ENCODE measurements at places on chromosomes 4 and X. TPM values are rescaled to one million over a fixed set of nuclear protein-coding genes. Genes with fewer than 3 reads are reported as not detected.

TMPRSS11A gene
- total RNA-seq: not detected

MAGEA1 gene
- total RNA-seq: not detected

LRIT3 gene
- 0.33 TPM for total RNA-seq

PDGFC gene
- total RNA-seq: not detected

GIMD1 gene
- total RNA-seq: not detected

PIGA gene
- total RNA-seq: 30.9 TPM

HSFX4 gene
- not detected for total RNA-seq

- no peak for DNase-seq
Measured at GRCh38 chr4:1989533-1990347, 19.0 kb downstream of the NELFA start.

- no peak for DNase-seq
Measured at GRCh38 chr4:159382856-159383561, 280.1 kb downstream of the RAPGEF2 start.

DNA sequence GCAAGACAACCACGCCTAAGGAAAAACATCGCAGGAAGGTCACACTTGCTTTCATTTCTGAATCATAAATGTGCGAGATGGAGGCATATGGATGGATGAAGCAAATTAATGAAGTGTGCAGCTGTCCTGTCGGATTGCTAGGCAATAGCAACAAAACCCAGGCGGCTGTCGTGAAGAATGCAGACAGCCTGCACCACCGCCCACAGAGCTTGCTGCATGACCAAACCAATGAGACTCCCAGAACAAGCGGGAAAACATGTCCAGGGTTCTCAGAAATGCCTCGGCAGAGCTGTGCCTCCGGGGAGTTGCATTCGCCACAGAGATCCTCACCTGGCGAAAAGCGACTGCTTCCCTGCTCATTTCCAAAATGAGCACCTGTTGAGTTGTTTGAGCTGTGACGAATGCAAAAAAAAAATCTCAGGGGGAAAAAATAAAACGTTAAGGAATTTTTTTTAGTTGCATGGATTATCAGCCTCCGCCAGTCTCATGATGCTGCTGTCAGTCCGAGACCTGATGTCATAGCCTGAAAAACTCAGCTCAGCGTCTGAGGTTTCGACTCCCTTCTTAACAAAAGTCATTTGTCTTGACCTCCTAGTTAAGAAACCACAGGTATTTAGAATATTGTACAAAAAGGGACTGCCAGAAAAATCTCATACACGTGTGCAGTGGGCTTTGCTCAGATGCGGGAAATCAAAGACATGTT lies 155.5 kb upstream of the MXRA5 start:
- no peak for DNase-seq

- no peak for DNase-seq
Measured at GRCh38 chr4:33054161-33054560, 2334.0 kb downstream of the PCDH7 start.

DNA sequence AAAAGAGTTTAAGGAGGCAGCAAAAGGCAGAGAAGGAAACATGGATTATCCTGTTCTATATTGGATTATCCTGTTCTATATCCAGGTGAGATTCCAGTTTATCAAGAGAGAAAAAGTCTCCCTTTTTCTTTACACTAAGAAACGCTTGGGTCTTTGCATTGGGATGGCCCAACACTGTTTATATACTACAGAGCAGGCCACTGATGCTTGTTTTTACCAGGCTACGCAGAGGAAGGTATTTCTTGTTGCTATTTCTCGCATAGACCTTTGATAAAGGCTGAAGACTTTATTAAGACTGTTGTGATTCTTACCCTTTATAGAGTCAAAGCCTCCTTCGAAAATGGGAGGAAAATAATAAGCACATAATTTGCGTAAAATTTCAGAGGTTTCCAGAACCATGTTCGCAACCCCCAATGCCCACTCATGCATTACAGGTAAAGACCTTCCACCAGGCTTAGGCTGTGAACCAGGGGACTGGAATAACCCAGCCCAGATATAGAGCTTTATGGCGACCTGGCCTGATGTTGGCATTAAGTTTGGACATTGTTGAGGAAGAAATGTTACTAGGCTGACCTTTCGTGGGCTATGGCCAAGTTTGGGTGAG lies 218.3 kb downstream of the PTTG2 start:
- DNase-seq: no peak

- no peak for DNase-seq
Measured at GRCh38 chr4:77990456-77990855, 66.7 kb upstream of the FRAS1 start.

GRCh38 chr4:171648926-171649325 lies 164.3 kb upstream of the GALNTL6 start:
- DNase-seq: no peak

DNA sequence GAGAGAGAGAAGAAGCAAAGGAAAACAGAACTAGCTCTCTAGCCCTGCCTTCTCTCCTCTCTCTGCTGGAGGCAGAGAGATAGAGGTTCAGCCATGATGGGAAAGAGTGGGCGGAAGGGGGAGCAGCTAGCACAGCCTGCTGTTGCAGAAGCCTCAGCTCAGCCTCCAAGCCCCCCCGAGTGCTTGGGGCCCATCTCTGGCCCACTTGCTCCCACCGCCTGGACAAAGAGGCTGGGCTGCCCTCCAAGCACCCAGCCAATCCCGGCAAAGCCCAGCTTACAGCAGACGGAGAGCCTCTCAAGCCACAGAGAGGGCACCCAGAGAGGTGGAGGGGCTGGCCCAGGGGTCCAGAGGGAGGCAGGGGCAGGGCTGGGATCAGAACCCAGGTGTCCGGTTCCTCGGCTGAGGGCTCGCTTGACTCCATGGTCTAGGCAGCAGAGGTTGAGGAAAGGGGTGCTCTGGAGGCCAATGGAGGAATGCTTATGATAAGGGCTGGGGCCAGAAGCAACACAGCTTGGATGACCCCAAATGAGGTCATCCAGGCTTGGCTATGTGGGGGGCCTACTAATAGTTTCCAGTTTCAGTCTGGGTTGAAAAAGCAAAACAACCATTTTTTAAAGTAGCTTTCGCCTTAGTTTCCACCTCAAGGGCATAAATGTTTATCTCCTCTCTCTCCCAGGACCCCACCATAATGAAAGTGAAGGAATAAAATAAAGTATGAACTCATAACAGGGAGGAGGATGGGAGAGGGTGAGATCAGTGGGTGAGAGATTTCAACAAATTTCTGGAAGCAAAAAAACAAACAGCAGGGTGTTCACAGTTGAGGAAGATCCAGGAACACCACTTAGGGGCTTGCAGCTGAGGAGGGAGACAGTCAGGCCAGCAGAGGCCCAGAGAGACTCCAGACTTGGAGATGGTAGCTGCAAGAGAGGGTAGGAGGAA lies 24.9 kb upstream of the IQSEC2 start:
- no peak for DNase-seq

GRCh38 chr4:155339588-155339987 lies 37.2 kb downstream of the MAP9 start:
- DNase-seq: no peak

DNA sequence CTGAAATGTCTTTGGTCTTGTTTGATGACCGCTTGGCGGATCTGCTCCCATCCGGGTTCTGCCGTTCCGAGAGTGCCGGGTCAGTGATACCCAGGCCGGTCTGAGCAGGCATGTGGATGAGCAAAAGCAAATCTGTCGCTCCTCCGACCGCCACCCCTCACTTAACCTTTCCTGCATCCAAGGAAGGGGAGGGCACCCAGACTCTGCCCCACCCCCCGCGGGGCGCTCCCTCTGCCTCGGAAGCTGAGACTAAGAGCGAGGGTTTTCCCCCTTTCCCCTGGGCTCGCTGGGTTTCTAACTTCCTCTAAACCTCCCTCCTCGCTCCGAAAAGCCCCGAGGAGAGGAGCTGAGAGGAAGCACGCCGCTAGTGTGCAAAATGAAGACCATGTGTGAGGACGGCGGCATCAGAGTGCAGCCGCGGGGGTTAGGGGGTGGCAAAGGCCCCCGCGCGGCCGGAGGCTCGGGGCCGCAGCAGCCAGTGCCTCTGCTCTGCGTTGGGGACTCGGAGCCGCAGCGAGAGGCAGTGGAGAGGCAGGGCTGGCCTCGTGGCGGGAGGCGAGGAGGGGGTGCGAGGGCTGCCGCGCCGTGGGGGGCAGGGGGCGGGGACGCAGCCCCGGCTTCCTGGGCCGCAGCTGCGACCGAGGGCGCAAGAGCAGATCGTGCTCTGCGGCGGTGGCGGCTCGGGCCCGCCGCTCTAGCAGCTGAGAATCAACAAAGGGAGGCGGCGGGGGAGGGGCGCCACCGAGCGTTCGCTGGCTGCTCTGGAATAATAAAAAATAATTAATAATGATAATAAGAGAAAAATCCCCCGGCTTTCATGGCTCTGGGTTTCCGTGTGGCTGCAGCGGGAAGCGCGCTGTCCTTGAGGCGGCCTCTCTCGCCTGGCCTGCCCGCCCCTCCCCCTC lies 55.8 kb upstream of the BCOR start:
- DNase-seq: peak; percentile 56

DNA sequence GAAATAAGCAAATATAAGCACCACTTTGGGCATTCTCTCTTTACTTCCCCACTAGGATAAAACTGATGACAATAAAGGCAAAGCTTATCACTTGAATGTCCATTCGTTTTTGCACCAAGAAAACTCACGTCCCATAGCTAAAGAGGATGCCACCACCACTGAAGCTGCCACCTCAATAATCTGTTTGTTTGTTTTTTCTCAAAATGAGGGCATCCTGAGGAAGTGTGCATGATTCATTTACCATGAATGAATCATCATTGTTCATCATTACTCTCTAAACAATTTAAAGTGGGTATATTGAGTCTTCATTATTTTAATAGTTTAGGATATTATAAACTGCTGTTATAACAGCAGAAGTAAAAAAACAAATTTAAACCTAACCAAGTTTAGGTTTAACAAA lies 168.2 kb downstream of the DCTD start:
- DNase-seq: no peak

- no peak for DNase-seq
Measured at GRCh38 chrX:96721354-96721753, 36.7 kb downstream of the DIAPH2 start.

DNA sequence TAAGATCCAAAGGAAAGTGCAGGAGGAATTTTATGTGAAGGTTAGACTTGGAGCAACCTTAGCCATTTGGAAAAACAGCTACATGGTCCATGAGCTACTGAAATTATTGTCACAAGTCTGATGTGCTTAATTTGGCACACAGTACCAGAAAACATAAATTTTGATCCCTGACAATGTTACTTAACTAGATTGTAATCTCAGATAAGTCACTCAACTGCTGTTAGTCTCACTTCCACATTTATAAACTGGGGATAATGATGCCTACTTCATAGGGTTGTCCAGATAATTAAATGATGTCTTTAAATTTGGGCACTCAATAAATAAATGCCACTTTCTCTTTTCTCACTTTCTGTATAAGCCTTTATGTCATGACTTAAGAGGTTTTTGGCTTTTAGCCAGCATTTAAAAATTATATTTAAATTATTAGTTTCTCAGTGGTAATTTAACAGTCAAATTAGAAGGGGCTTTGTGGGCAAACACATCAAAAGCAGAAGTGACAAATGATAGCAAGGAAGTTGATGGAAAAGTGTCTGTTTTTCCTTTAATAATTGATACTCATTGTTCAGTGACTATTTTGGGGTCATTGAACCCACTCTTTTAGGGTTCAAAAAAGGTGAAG lies 58.3 kb downstream of the PAQR3 start:
- no peak for DNase-seq

Measured in naive thymus-derived CD8-positive, alpha-beta T cell (primary cell).